ENCODE measurements at places on chromosomes 6 and 20.

GRCh38 chr20:35903843-35904242, 50.5 kb downstream of the SCAND1 start:
- no peak for DNase-seq

DNA sequence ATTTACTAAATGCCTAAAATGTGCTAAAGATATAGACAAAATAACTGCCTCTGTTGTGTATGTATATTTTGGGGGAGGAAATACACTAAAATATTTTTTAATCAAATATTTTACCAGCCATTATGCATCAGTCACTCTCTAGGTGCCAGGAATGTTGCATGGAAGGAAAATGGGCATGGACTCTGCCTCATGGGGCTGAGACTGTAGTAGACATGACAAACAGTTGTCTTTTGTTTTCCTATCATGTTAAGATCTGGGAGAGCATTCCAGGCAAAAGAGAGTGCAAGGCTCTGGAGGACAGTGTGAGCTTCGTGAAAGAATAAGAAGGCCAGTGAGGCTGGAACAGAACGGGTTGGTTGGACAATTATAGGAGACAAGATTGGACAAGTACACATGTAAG, 26.5 kb downstream of the HLA-DOB start:
- DNase-seq, result no peak

DNA sequence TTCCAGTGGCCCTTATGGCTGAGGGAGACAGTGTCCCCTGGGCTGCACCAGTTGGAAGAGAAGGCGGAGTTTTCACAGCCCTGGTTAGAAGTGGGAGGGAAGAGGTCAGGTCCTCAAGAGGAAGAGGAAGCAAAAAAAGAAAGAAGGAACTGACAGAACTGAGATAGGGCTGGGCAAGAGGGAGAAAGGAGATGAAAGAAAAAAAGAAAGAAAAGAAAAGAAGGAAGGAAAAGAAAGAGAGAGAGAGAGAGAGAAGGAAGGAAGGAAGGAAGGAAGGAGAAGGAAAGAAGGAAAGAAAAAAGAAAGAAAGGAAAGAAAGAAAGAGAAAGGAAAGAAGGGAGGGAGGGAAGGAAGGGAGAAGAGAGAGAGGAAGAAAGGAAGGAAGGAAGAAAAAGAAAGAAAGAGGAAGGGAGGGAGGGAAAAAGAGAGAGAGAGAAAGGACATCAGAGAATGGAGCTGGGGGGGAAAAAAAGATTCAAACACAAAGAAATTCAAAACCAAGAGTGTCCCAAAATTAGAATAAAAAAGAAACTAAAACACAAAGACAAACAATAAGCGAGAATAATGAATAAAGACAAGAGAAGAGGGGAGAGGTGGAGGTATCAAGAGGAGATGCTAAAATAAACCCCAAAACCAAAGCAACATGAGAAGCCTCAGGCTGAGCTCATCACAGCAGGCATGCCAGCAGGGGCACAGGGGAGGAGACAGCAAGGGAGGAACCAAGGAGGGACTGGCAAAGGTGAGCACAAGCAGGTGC, 5.3 kb upstream of the FUCA2 start:
- DNase-seq, result no peak

- DNase-seq, result no peak
Measured at GRCh38 chr20:25215521-25215920, 20.0 kb downstream of the ENTPD6 start.

- no peak for DNase-seq
Measured at GRCh38 chr6:29705389-29706231, 17.6 kb upstream of the HLA-F start.

- no peak for DNase-seq
Measured at GRCh38 chr20:63125838-63126601, 89.9 kb downstream of the YTHDF1 start.

DNA sequence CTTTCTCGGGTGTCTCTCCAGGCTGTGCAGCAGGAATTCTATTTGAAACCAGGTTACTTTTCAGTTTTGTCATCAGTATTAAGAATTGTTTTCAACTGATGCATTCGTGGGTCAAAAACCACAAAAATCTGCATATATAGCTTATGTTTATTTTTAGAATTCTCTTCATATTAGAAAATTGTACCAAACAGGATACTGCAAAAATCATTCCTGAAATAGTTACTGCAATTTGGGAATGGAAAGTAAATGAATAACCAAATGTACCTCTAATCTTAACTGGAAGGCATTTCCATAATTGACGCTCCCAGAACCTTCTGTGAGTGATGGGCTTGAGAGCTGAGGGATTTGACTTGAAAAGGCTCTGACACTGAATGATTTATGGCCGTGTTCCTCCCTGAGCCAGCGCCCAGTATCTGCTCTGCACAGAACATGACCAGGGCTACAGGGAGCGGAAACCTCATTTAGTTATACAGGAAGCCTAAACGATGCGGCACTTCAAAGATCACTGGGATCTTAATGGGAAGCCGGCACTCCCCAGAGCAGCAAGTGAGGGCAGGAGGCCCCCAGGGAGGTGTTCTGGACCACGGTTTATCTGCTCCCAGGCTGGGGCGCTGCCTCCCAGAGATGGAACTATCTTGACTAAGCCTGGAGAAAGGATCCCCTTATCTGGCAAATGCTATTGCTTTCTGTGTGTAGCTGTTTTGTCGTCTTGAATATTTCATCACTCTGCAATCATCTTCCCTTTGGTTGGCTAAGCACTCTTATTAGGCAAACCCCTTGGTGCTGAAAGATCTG, 446.0 kb downstream of the QKI start:
- DNase-seq, result no peak

- no peak for DNase-seq
Measured at GRCh38 chr6:105431226-105431625, 28.3 kb upstream of the PREP start.

- no peak for DNase-seq
Measured at GRCh38 chr6:70616728-70617260, 50.1 kb downstream of the SDHAF4 start.

DNA sequence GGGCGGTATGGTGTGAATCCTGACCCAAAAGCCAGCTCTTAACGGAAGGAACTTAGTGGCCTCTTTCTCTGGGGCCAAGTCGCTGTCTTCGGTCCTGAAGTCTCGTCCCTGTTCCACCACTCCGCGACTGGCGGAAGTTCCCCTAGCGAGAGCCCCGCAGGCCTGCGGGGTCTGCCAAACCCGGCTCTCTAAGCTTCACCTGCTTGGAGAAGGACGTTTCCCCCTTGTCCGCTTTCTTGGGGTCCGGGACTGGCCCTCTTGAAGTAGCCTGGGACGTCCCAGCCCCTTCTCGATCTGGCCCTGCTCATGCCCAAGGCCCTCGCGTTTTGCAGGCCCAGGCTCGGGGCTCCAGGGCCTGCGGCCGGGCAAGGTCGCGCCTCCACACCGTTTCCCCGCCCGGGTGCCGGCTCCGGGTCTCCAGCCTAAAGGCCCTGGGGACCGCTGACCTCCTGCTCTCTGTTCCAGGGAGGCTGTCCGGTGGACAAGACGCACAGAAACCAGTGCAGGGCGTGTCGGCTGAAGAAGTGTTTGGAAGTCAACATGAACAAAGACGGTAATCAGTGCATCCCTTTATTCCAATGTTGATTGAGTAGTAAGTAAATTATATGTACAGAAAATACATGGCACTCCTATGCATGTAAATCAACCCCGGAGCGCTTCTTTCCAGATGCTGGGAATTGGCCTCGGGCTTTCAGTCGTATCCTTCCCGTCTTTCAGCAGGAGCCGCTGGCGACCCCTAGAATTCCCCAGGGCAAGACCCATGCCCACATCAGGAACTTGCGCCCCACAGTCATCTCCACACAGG, 8.8 kb downstream of the NR2E1 start:
- no peak for DNase-seq

DNA sequence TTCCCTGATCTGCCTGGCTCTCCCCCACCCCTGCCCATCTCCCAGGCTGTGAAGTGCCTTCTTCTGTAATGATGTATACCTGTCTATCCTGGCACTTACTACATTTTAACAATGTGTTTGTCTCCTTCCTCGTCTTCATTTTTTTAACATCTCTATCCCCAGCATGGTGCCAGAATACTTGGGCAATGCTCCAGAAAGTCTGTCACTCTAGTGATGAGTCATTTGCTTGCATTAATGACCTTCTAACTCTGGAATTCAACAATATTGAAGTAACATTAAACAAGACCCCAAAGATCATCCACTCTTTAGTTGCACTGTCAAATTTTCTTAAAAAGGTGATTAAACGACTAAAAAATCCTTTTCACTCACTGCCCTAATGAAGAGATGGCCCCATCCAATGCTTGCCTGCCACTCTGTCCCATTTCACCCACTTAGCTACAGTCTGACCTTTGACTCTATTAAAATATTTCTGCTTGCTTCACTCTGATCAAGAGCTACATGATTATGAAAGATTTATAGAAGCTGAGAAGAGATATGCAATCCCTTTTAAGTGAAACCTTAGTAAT, 7.7 kb upstream of the KLHL31 start:
- no peak for DNase-seq

DNA sequence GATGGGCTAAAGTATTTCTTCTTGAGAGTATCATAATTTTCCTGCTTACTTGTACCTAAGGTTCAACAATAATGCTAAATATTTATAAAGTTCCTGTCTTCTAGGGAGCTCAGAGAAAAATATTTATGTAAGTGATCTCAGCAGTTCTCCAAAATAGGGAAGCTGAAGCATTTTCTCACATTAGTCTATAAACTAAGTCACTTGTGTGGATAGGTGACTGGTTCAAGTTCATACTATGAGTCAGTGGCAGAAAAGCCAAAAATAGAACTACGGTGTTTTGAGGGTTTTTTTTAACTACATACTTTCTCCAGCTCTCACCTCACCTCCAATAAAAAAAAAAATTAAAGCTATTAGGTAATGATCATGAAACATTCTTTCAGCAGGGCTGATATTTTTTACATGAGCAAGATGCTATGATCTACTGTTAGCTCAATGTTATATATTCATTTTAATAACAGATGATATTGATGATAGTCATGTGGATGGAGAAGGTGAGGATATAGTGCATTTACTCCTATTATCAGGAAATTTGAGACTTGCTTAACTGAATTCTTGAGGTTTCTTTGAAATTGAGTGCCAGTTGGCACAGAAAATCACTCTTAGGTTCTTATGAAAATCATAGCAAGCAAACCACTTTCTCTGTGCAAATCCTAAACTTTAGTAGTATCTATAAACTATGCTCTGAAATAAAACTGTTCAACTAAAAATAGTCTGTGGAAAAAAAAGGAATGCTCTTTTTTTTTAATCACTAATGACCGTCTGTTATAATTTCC, 4.1 kb upstream of the MOXD1 start:
- no peak for DNase-seq

DNA sequence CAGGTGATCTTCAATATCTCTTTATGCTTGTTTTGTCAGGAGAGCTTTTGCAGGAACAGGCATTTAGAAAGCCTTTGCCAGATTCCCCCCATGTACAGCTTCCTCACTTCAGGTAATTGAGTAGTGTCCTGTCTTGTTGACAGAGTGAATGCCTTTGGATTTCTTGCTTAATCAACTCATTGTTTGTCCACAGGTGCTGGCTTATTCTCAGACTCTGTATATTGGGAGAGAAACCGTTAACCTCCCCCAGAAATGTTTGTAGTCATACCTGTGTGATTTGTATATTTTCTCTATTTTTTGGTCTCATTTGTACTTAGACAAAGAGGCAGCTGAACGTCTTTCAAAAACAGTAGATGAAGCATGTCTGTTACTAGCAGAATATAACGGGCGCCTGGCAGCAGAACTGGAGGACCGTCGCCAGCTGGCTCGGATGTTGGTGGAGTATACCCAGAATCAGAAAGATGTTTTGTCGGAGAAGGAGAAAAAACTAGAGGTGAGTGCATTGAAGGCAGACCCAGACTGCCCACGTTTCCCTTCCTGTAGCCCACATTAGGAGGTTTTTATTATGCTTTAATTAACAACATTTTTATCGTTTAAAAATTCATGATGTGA, 32.3 kb downstream of the RPRD1B start:
- DNase-seq, result no peak

GRCh38 chr6:20477485-20477884, 56.8 kb upstream of the CDKAL1 start:
- no peak for DNase-seq

DNA sequence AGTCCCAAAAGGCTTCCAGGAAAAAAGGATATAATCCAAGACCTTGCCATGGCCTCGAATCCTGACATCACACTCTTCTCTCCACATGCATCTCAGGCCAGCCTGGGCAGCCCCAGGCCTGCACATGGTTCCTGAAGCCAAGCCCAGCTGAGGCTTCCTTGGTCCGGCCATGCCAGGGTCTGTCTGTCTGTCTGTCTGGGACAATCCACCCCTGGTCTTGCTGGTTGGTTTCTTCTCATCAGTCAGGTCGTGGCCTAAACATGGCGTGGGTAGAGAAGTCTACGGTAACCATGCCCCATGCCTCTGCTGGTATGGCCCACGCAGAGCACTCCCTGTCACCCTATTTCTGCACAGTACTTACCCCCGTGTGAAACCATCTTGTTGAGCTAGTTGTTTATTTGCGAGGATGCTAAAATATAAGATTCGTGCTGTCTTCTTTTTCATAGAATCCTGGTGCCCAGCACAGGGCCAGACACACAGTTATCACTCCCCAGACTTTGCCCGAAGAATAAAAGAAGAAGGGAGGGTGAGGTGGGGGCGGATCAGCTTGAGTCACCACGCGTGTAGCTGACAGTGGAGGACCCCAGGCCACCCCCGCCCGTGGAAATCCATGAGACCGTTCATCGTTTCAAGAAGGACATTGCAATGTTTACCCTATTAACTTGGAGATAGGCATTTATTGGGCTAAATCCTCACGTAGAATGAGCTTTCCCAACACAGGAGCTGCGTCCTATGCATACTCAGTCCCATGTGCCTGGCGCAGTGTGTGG, 107.2 kb downstream of the RNASET2 start:
- DNase-seq, result no peak

GRCh38 chr6:9085054-9085708, 649.8 kb upstream of the SLC35B3 start:
- no peak for DNase-seq

DNA sequence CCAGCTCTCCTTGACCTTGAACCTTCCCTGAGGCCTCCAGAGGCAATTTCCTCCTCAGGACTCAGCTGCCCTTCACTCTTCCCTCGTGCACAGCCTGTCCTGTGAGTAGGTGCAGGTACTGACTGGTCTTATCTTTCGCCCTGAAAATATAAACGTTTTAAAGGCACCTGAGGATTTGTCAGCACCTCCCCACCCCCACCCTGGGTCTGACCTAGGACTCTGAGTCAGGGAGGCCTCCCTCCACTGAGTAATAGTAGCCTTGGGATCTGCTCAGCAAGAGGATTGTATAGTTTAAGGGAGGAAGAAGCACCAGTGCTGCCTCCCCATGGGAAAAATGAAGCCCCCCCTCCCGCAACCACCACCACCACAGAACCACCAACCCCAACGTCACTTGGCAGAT, 54.6 kb downstream of the PPARD start:
- no peak for DNase-seq
